Right ventricle myocardium inferior (tissue), 1 donor: ENCODE measurements at places on chromosomes 1 and 21. TPM values are rescaled to one million over a fixed set of nuclear protein-coding genes. Genes with fewer than 3 reads are reported as not detected.

ERO1B gene
- 7.2 TPM for total RNA-seq

- no peak for DNase-seq
Measured at GRCh38 chr21:15703932-15704331, 25.9 kb upstream of the USP25 start.

GRCh38 chr1:198436276-198436675 is 104.2 kb downstream of the ATP6V1G3 start:
- DNase-seq: no peak

- DNase-seq: no peak
Measured at GRCh38 chr1:9062021-9062471, 7.4 kb downstream of the SLC2A5 start.

DNA sequence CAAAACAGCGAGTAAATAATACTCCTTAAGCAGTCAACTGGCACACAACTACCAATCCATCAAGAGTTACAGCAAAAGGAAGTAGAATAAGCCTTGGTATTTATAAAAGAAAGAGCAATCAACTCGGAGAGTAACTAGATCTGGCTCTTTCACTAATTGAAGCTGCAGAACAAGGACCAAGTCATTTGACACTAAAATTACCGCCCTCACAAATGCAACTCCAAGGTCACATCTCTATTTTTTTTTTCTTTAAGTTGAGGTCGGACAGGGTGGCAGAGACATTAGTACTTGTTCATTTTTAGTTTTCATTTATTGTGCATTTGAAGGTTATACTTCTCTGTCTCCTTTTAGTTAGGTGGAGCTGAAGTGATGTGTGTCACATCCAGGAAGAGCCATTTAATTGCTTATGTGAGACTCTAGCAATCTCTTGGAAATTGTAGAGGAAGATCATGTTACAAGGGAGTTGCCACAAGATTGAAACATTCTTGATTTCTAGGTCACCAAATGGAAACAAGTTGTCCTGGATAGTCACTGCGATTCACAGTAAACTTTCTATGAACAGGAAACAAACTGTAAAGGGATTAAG is 138.1 kb upstream of the ADAMTS5 start:
- no peak for DNase-seq

GRCh38 chr1:50667272-50667671 is 244.0 kb upstream of the DMRTA2 start:
- DNase-seq: no peak

NUP210L gene
- total RNA-seq: 0.30 TPM

COA6 gene
- 42.5 TPM for total RNA-seq

- no peak for DNase-seq
Measured at GRCh38 chr1:228383773-228384172, 22.9 kb downstream of the TRIM11 start.

DNA sequence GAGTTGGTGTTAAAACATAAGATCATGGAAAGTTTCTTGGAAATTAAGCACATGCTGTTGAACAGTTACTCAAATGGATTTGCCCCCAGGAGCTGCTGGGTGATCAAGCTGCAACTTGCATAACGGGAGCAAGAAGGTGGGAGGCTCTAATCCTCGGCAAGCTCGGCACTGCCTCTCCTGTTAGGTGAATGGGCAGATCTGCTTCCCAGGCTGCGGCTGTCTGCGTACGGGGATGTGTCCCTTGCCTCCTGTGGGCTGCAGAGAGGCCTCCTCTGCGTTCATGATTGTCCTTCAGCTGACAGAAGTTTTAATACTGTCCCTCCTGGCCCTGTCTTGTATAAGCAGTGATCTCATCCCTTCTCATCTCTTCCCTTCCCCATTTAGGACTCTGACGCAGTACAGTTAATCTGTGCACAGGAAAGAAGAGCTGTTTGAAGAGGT is 36.7 kb downstream of the ATP1A1 start:
- no peak for DNase-seq

- no peak for DNase-seq
Measured at GRCh38 chr1:246040200-246040890, 466.7 kb downstream of the SMYD3 start.

PPM1J gene
- 5.3 TPM for total RNA-seq
